Stimulated activated CD8-positive, alpha-beta memory T cell treated with anti-CD3 and anti-CD28 coated beads, Interleukin-15, amount 100 ng/mL, for 24 hours (primary cell): ENCODE measurements at places on chromosomes 1 and 21.

DNA sequence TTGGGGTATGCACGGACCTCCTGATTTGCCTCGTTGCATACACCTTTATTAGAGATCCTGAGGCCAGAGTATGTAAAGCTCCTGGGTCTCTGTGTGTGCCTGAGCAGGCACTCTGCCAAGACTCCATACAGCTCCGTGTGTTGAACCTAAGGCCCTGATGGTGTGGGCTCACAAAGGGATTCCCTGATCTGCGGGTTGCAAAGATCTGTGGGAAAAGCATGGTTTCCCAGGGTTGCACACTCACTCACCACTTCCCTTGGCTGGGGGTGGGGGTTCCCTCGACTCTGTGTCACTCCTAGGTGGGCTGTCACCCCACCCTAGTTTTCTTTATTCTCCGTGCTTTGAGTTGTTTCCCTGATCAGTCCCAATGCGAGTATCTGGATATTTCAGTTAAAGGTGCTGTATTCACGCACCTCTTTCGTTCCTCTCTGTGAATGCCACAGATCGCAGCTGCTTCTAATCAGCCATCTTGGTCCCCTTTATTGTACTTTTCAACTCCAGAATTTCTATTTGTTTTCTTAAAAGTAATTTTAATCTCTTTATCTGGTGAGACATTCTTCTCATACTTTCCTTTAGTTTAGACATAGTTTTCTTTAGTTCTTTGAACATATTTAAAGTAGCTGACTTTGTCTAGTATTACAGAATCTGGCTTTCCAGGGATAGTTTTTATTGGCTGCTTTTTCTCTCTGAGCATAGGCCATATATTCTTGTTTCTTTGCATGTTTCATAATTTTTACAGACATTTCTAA lies 39.0 kb upstream of the F3 start:
- no peak for DNase-seq

DNA sequence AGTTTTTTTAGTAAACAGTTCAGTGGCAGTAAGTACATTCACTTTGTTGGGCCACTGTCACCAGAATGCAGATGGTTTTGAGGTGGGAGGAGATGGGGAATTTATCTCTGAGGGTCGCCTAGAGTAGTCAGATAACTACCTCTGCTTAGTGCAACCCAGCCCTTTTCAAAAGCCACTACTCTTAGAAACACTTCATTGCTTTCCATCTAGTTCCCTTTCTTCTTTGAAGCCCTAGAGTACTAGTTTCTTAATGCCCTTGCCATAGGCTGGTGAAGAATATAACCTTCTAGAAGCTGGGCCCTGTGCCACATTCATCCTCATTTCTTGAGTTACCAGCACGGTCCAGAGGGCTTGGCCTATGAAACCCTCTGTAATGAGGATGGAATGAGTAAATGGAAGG lies 28.4 kb upstream of the ST3GAL3 start:
- no peak for DNase-seq

- DNase-seq, result no peak
Measured at GRCh38 chr1:21706151-21706835, 37.1 kb upstream of the RAP1GAP start.

GRCh38 chr1:162689745-162690671 lies 57.7 kb downstream of the DDR2 start:
- DNase-seq, result no peak

GRCh38 chr1:33137800-33138199 lies 44.0 kb downstream of the TRIM62 start:
- peak; percentile 13 for DNase-seq

GRCh38 chr1:234478481-234479309 lies at the start of gene TARBP1:
Gene TARBP1, minus strand, starts transcription at chr1:234479179. Its CDS starts 76 bp downstream, at chr1:234479103.
- peak; percentile 59 for DNase-seq

DNA sequence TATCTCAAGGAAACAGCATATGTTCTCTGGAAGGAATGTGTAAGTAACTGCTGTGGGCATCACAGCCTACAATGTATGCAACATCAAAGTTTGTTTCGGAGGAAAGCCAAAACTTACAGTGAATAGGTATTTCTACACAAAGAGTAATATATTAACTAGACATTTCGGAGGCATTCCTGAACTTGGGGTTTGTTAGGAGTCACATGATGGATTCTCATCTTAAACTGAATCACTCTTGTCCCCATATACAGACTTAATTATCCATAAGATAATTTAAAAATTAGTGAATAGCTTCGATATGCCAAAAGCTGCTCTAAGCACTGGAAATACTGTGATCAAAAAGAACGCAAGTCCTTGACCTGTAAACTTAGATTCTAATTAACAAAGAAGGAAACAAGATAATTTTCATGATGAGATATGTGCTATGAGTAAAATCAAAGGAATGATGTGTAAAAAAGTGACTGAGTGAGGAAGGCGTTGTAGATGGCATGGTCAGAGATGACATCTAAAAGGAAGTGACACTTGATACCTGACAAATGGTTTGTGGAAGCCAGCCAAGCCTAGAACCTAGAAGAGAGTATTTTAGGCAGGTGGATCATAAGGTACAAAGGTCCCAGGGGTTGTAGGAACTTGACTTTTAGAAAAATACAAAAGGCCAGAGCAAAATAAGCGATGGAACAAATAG lies 273.1 kb downstream of the MRPL39 start:
- no peak for DNase-seq

- DNase-seq, result no peak
Measured at GRCh38 chr1:34787461-34788420, 5.1 kb upstream of the GJA4 start.

DNA sequence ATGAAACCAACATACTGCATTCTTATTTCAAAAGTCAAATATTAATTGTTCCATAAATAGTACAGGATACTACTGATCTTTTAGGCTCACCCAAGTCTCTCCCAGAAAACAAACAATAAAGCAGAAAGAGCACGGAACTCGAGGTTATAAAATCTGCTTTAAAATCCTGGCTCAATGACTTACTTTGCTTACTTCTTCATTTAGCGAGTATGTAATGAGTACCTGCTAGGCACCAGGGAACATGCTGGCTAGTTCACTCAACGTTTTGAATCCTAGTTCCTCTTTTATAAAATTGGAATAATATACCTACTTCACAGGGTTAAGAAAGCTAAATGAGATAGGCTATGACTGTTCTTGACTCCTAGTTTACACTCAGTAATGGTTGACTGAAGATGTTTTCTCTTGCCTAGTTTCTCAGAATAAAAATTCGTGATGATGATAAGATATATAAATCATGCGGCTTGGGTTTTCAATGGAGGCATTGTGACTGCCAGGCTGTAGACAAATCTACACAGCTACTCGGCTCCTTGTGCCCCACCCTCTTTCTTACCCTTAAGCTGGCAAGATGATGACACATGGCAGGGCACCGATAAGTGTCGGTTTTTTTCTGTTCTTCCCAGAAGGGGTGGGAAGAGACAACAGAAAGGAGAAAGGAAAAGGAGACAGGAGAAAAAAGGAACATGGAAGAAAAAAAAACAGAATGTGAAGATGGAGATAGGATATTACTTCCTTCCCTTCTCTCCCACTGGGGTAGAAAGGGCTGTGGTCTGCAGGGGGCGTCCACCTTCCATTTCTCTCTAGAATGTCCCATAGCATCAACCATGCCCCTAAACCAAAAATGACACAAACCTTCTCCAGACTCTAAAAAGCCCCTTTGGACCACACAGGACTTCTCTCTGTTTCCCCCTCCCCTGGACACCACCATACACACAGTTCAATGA lies 507.1 kb downstream of the SMYD3 start:
- DNase-seq, result no peak

- no peak for DNase-seq
Measured at GRCh38 chr1:165281207-165281901, 75.2 kb downstream of the LMX1A start.

DNA sequence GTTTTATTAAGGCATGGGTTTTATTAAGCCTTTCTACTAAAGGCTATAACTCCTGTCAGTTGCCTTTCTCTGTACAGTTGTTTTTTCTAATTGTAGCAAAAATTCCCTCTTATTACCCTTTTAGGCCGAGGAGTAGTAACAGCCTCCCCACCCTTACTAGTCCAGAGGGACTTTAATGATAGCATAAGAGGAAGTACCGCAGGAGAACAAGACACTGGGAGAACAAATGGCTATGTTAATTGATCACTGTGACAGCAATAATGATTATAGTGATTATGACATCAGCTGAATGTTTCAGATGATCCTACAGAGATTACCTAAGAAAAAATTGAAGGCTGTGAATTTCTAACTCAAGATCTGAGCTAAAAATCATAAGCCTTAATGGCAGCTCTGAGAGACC lies 383.0 kb upstream of the PTBP2 start:
- DNase-seq, result no peak

DNA sequence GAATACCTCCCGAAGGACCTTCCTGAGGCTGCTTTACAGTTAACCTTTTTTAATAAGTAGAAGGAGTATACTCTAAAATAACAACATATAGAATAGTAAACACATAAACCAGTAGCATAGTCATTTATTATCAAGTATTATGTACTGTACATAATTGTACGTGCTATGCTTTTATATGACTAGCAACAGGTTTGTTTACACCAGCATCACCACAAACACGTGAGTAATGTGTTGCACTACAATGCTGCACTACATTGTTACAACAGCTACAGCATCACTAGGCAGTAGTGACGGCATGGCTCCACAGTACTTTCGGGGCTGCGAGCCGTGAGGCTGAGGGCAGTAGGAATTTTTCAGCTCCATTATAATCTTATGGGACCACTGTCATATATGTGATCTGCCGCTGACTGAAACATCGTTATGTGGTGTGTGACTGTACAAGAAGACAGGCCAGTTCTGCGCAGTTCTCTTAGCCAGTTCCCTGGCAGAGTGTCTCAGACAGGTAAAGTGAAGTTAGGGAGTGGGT lies 82.8 kb upstream of the LRRC8D start:
- DNase-seq, result no peak

GRCh38 chr1:196091397-196092135 lies 516.7 kb downstream of the KCNT2 start:
- no peak for DNase-seq

DNA sequence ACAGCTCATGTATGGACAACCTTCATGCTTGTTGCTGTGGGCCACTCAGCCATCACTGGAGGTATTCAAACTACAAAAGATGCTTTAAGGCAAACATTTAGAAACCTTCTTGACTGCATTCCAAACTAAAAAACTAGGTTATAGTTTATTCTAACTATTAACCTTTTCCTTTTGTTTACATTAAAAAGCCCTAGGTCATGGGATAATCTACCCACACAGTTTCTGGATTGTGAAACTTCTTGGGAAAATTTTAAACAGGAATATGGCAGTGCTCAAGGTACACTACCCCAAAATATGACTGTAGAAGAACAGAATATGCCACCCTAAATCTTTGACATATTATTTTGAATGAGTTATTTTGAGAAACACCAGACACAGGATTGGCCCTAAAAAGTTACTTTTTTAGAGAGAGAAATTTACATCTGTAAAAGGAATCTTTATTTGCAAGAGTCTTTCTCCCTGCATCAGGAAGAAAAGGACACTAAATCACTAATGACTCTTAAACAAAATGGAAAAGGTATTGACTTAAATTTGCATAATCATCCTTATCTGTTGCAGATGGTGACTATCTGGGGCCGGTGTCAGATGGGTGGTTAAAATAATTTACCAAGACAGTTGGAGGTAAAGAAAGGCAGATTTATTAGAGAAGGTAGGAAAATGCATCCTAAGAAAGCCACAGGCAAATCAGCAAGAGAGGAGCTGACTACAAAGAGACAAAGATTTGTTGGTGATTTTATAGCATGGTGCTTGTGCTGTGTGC lies 25.1 kb upstream of the NUF2 start:
- no peak for DNase-seq

GRCh38 chr1:156055281-156056048 lies 883 bp downstream of the LAMTOR2 start:
- no peak for DNase-seq

DNA sequence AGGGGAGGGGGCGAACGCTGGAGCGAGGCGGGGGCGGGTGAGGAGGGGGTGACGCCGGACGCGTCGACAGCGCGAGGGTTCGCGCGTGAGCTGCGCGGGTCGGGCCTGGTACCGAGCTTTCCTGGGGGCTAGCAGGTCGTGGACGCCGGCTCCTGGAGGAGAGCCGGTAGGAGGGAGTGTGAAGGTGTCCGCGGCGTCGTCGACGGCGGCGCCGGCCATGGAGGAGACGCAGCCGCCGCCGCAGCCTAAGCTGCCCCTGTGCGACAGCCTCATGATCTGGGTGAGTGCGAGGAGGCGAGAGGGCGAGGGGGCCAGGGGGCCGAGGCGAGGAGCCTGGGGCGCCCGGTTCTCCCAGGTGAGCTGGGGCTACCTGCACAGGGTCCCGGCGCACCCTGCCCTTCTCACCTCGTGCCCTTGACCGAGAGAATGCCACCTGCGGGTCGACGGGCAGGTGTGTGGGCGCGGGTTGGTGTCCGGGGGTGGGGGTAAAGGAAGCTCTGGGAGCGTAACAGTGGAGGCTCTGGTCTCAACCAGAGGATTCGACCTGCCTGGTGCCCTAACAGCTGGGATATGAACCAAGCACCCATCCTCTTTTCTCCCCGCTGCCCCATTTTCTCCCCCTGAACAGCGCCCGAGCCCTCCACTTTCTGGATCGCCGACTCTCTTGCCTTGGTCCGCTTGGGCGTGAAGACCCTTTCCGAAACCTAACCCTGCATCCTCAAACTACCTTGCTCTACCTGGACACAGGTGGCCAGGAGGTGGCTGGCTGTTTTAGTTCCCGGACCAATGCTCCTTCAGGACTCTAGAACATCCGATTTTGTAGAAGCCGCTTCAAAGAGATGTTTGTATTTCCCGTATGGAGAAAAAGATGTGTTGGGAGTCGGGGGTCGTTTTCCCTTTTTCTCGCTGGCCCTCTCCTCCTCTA lies at the start of gene HOOK1:
Gene HOOK1, plus strand, starts transcription at position 49 of the 925 bp plus-strand sequence. Its CDS starts 169 bp downstream, at position 218.
- DNase-seq, result peak; percentile 7

DNA sequence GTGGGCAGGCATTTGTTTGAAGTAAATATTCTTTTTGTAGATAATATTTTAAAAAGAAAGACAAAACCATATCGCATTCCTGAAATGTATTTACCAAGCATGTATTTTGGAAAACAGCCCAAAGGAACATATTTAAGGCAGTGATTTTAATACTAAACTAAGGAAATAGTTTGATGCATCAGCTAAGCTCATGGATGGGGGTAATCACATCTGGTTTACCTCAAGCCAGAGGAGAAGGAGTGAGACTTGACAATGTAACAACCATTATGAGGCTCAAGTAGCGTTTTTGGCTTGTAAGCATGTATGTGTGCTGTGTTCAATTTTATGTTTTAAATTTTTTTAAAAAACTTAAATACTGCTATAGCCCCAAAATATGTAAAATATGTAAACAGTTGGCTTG lies 390.5 kb downstream of the DISC1 start:
- no peak for DNase-seq

GRCh38 chr1:10779841-10780240 lies 16.6 kb downstream of the CASZ1 start:
- DNase-seq, result no peak

GRCh38 chr1:151371370-151372057 lies 991 bp downstream of the SELENBP1 start:
- no peak for DNase-seq

GRCh38 chr1:113515498-113515897 lies 125.2 kb downstream of the MAGI3 start:
- DNase-seq, result no peak

DNA sequence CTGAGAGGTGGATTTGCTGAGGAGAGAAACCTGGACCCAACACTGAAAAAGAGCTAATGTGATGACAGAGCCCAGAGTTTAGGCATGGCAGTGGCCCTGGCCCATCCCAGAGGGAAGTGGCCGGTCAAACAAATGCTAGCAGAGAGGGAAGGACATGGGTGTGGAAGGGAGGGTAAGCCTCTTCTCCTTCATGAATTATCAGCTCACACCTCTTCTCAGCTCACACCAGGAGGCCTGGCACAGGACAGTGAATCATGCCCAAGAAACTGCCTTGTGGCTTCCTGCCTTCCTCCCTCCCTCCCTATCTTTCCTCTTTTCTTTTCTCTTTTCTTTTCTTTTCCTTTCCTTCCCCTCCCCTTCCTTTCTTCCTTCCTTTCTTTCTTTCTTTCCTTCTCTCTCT lies 1.3 kb upstream of the SPRR3 start:
- DNase-seq, result no peak

GRCh38 chr1:198391393-198392020 lies 149.0 kb downstream of the ATP6V1G3 start:
- DNase-seq, result no peak
